ENCODE measurements at places on chromosomes 11 and 22. TPM values are rescaled to one million over a fixed set of nuclear protein-coding genes. Genes with fewer than 3 reads are reported as not detected.

Gene ARFGAP3
- total RNA-seq, result 30.1 TPM

Gene CST6
- total RNA-seq, result not detected

Gene CECR2
- 32.3 TPM for total RNA-seq

DNA sequence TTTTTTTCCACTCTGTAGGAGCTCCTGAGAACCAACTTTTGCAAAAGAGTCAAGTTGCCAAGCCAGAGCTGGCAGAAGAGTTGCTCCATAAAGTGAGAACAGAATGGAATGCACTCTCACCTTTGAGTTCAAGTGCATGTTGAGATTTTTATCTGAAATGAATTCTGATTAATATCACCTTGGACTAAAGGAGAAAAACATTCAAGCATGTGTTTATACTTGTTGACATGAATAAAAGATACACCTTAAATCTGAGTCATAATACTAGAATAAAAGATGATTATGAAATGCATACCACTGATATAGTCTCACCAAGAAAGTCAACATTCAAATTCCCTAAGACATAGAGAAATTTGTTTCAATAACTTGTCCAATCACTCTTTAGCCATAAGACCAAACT lies 37.8 kb downstream of the ARL14EP start:
- H3K4me1 ChIP-seq, result peaks cover 14% of the 10 kb centered on the region
- no peak overlapping the region for H3K27ac ChIP-seq
- no peak overlapping the region for H3K4me3 ChIP-seq
- H3K27me3 ChIP-seq, result no peaks in the 10 kb centered on the region
- no peak for DNase-seq

DNA sequence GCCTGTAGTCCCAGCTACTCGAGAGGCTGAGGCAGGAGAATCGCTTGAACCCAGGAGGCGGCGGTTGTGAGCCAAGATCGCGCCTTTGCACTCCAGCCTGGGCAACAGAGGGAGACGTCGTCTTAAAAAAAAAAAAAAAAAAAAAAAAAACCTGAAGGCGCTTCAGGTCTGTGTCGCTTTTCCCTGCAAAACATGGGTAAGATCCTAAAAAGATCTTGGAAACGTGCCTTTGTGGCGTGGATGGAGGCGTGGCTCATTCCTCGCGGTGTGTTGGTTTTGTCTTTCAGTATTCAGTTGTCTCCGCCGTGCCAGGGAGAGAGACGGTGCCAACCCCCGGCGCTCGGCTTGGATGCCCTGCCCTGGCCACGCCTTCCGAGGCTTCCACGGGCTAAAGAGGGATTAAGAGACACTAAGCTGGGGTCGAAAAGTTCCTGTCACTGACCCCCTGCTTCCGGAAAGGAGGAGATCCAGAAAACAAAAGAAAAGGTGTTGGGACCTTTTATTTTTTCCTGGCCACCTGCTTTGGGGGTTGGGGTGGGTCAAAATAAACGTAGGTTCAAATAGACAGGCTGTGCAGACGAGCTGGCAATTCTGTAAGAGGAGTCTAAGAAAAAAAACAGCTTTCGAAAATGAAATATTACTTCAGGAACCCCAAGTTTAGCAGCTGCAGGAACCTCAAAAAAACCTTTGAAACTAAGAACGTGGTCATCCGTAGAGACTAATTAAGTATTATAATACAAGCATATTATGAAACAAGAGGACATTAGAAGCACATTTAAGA lies 1.1 kb upstream of the SLC35F2 start:
- no peaks in the 10 kb centered on the region for H3K4me1 ChIP-seq
- no peak overlapping the region for H3K27ac ChIP-seq
- H3K4me3 ChIP-seq, result peak overlapping the region; percentile 50
- no peaks in the 10 kb centered on the region for H3K36me3 ChIP-seq

DNA sequence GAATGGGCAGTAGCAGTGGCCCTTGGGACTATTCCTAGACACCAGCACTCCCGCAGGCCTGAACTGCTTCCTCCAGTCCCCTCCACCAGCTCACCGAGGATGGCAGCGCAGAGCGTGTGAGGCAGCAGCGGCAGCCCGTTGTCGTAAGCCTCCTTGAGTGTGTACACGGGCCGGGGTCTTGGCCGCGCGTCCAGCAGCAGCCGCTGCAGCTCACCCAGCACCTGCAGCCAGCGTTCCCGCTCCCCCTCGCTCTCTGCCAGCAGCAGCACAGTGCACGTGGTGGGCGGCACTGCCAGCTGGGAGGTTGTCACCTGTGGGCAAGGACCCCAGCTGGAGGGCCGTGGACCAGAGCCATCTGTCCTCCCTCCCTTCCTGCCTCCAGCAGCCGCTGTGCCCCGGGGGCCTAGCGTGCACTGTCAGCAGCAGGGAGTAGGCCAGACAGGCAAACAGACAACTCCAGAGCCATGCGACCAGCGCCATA lies 13.0 kb downstream of the CDC42BPG start:
- no peaks in the 10 kb centered on the region for H3K36me3 ChIP-seq
- no peaks in the 10 kb centered on the region for H3K27me3 ChIP-seq
- DNase-seq, result no peak
- no peaks in the 10 kb centered on the region for H3K4me1 ChIP-seq
- H3K4me3 ChIP-seq, result no peak overlapping the region
- no peak overlapping the region for H3K27ac ChIP-seq
